ENCODE measurements at places on chromosomes 3 and 15.

DNA sequence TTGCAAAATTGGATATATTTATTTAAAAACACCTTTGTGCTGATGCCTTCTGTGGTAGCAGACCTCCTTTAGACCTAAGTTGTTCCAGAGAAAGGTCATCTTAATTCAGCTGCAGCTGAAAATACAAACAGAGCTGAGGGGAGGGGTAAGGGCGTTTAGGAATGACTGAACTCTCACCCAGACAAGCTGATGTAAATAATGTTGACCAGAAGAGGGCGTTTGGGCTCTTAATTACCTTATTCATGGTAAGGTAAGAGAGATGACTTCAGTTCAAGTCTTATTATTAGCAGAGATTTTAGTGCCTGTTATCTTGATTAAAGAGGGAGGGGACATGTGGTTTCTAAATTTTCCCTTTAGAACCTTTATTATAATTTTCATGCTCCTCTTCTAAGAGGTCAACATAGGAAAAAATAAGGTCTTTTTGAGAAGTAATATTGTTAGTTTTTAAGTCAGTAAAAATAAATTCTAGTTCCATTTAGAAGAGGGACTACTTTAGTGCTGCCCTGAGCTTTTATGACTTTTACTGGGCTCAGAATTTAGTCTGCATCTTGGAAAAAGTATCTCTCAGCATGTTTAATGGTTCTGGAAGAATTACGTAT, 46.3 kb downstream of the GPR171 start:
- DNase-seq, result no peak

DNA sequence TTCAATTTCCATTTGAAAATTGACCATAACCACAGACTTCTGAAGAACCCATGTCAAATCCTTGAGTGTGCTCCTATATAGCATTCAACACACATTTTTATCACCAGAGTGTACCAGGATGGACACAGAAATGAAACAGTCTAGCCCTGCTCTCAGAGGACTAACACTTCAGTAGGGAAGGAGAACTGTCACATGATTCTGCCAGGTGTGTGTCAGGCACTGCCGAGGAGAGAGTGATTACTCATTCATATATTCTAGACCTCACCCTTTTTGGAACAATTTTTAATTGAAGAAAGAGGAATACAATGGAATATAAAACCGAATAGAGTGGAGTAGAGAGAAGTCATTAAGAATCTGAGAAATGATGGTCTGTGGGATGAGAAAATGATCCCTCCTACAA, 125.8 kb downstream of the ERC2 start:
- no peak for DNase-seq

- peak; percentile 50 for DNase-seq
Measured at GRCh38 chr3:140552403-140552802, 125.5 kb upstream of the TRIM42 start.

GRCh38 chr3:49134471-49135265, 1.8 kb upstream of the LAMB2 start:
- DNase-seq, result no peak

DNA sequence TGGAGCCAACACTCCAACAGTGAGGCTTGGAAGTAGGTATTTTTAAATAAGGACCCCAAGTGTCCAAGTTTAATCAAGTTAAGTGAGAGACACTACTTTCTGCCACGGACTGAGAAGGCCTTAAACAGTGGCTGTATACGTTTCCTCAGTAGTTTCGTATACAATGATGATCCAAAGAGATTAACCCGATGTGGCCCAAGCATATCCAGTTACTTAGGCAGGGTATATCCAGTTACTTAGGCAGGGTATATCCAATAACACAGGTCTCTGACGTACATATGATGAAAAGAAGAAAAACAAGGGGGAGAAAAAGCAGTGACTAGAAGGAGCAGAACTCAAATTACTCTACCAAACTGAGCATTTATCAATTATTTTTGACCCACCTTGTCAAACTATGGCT, 591.4 kb downstream of the FOXP1 start:
- no peak for DNase-seq

DNA sequence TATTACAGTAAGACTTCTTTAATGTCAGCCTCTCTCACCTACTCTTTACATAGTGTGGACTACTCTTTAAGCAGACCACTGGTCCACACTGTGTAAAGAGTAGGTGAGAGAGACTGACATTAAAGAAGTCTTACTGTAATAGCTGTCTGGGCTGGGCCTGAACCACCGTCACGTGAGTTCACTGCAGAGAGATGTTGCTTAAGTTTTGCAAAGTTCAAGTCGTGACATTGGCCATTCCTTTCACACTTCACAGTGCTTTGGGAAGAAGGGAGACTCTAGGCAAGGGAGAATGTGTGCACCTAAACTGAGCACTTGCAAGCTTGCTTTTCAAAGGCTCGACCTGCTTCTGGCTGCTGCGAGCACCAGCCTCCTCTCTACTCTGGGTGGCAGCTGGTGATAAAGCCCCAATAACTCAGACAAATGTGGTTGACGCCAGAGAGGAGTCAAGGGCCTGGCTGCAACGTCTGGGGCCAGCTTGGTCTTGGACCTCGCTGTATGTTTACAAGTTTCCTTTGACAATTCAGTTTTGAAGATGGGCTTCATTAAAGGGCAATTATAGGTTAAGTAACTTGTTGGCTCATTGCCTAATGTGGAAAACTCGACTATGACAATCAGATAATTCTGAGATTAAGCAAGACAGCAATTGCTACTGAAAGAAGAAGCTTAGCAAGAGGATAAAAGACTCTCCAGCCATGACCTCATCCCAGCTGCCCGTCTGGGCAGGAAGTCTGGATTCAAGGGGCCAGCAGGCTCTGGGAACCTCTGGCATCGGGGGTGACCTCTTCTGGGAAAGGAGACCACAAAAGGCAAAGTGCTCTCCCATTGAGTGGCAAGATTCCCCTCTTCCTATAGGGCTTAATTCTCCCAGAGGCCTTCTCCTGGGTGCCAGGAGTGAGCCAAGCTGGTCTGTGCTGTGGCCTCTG, 242.1 kb upstream of the TLE3 start:
- DNase-seq, result peak; percentile 42

- no peak for DNase-seq
Measured at GRCh38 chr3:59688636-59689035, 638.8 kb upstream of the CFAP20DC start.

GRCh38 chr3:157119369-157119951, 40.5 kb downstream of the CCNL1 start:
- DNase-seq, result no peak

DNA sequence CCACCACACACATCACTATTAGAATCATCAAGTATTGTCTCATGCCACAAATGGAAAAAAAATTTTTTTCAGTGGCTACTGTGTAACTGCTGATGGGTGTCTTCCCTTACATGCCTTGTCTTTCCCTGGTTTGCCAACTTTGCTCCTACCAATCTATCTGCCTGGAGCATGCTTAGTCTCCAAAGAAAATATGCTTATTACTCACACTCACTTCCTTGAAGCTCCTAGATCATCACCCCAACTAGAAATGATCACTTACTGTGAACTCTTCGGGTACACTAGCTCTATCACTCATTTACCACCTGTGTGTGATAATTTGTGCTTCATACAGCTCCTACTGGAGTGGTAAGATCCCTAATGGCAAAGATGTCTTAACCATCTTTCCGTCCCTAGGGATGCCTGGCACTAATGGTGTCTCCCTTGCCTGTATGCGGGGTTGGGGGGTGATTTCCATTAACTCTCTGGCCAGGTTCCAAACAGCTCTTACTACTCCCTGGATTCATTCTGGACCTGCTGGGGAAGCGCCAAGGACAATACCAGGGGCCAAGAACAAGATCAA, 799 bp downstream of the VPS33B start:
- no peak for DNase-seq

- DNase-seq, result peak; percentile 50
Measured at GRCh38 chr3:86147119-86147518, 843.8 kb downstream of the VGLL3 start.

- DNase-seq, result no peak
Measured at GRCh38 chr3:196079682-196080081, 2.2 kb downstream of the TFRC start.

- no peak for DNase-seq
Measured at GRCh38 chr3:123781138-123781537, 103.0 kb downstream of the MYLK start.

- DNase-seq, result no peak
Measured at GRCh38 chr3:53180305-53181023, 19.5 kb downstream of the PRKCD start.

- peak; percentile 82 for DNase-seq
Measured at GRCh38 chr15:77420610-77421369, at the start of gene HMG20A. TSS of gene HMG20A (plus strand) at chr15:77420888. CDS start at chr15:77458408, 37,520 bp downstream.

DNA sequence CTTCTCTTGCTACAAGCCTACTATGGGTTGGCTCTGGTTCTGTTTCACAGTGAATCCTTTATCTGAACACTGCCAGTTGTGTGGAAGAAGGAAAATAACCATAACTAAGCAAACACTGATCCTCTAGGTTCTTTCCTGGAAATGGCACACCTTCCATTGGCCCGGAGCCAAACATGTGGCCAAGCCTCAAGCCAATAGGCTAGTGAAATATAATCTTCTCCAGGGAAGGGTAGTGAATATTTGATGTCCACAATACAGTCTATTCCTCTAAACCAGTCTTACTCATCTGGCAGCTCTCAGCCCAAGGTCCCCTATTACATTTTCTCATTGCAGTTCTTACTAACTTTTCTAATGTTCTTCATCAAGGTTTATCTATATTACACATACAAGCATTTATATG, 921.3 kb downstream of the TUSC7 start:
- no peak for DNase-seq

DNA sequence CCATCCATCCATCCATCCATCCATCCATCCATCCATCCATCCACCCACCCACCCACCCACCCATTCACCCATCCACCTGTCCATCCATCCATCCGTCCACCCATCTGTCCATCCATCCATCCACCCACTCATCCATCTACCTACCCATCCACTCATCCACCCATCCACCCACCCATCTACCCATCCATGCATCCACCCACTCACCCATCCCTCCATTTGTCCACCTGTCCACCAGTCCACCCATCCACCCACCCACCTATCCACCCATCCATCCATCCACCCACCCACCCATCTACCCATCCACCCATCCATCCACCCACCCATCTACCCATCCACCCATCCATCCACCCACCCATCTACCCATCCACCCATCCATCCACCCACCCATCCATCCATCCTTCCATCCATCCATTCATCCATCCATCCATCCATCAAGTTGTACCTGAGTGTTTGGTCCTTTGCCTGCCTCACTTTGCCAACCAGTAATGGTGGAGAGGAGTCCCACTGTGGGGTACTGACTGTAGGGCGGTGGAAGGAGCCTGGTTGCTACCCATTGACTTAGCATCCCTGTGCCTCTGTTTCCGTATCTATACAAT, 17.3 kb downstream of the PSTPIP1 start:
- no peak for DNase-seq

- no peak for DNase-seq
Measured at GRCh38 chr3:11128682-11129632, 25.3 kb upstream of the HRH1 start.

- DNase-seq, result peak; percentile 33
Measured at GRCh38 chr15:41967506-41968206, 4.7 kb downstream of the EHD4 start.

- DNase-seq, result peak; percentile 94
Measured at GRCh38 chr3:89851974-89852621, 744.7 kb downstream of the EPHA3 start.

GRCh38 chr15:68990231-68990991, 24.1 kb upstream of the NOX5 start:
- DNase-seq, result no peak

DNA sequence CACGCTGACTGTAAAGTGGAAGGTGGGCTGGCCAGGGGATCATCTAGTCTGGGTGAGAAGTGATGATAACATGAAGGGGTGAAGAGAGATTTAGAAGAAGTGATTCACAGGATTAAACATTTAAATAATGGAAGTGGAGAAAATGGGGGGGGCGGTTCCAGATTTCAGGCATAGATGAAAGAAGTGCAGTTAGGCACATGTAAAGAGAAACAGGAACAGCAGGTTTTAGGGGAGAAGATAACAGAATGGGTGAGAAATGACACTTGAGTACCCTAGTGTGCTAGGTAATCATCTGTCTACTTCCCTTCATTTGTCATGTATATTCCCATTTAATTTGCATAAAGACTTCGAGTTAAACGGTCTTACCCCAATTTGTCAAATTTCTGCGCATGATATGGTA, 15.3 kb downstream of the B3GNT5 start:
- no peak for DNase-seq

DNA sequence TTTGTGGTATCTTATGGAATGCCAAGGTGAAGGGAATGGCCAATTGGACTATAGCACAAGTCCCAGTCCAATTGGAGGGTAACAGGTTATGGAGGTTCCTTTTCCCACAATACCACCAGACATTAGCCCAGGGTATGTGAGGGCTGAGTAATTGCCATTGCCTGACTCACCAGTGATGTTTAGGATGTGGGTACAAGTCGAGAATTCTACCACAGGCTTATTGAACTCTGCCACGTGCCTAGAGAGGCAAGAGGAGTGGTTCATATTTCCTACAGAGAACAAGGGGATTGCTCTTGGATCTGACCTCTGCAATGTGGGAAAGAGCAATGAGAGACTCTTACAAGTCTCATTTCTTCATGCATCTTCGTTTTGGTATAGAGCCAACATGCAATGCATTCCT, 85.0 kb upstream of the XCR1 start:
- DNase-seq, result no peak

- peak; percentile 27 for DNase-seq
Measured at GRCh38 chr3:45907769-45908705, 21.7 kb downstream of the CCR9 start.

DNA sequence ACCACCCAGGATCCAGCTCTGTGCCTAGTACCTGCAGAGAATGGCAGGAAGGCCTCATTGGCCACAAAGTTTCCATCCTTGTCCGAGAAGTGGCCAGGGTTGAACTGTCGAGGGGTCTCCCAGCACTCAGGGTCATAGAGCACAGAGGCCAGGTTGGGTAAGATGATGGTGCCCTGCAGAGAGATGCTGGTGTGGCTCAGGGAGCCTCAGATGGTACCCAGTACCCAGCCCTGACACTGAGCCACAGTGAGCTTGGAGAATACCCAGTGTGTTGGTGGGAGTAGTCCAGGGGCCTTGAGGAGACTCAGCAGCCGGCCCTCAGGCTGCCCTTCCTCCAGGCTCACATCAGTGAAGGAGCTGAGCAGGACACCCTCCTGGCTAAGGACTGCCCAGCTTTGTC, 11.5 kb upstream of the PARL start:
- no peak for DNase-seq

DNA sequence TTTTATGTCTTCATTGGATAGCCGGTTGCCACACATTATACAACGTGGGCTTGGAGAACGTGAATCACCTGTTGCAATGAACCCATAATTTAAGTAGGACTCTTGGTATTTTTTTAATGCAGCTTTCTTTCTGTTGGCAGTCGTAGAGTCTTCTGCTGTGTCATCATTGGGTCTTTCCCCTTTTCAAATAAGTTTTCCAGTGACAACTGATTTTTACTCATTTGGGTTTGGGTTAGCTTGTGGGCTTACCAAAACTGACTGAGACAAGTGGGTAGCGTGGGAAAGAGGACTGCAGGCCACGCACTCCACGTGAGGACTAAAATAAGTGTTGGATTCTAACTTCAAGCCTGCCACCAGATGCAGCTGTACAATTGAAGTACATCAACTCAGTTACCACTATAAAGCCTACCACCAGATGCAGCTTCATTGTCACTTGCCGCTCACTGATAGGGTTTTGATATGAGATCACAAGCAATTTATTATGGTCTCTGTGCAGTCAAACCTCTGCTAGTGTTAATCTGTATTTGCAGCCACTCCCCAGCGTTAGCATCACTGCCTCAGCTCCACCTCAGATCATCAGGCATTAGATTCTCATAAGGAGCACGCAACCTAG, 6.4 kb upstream of the CAPN7 start:
- DNase-seq, result no peak

- DNase-seq, result no peak
Measured at GRCh38 chr15:88002706-88003105, 253.8 kb downstream of the NTRK3 start.
